ENCODE measurements at places on chromosomes 12 and 14.

DNA sequence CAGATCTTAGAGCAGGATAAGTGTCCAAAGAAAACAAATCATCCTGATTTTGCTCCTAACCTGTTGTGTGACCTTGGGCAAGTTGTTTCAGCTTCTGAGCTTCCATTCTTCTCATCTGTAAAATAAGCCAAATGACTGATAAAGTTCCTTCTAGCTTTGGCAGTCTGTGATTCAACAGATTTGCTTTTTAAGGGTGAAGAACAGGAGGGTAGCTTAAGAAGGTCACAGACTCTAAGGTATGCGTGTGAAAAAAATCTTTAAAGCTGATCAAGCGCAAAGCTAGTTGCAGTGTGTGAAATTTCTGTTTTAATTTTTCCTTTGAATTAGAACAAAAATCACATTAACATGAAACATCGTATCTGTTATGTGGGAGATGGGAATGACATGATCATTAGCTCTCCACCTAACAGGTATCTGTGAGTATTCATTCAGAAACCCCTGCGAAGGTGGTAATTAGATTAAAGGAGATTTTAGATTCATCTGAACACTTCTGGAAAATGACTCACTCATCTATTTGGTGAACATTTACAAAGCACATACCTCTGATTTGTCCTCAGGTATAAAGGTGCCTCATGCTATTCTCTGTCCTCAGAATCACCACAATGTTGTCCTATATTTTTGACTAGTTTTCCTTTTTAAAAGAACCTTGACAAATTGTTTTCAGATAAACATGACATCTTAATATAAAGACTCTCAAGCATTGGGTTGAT is 131.9 kb upstream of the CPM start:
- DNase-seq, result no peak

- DNase-seq, result no peak
These were observed 24.7 kb downstream of the DUSP6 start for GRCh38 chr12:89327486-89328094.

- no peak for DNase-seq
These were observed 38.0 kb downstream of the IQSEC3 start for GRCh38 chr12:104551-105081.

GRCh38 chr14:70188322-70188658 is 461 bp downstream of the SLC8A3 start:
- no peak for DNase-seq

DNA sequence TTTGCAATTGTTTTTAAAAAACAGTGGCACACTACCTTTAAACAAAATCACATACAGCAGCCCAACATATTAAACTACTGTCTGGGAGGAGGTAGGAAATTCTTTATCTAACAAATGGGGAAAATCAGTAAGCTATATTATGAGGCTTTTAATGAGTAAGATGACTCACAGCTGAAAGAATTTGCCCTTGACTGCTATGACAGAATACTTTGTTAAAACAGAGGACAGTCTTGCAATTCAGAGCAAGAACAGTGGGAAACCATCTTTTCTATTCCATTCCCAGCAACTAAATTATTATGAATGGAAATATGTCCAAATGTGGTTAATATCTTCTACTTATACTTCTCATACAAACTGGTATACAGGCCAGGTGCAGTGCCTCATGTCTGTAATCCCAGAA is 49.2 kb upstream of the SGPP1 start:
- DNase-seq, result no peak

DNA sequence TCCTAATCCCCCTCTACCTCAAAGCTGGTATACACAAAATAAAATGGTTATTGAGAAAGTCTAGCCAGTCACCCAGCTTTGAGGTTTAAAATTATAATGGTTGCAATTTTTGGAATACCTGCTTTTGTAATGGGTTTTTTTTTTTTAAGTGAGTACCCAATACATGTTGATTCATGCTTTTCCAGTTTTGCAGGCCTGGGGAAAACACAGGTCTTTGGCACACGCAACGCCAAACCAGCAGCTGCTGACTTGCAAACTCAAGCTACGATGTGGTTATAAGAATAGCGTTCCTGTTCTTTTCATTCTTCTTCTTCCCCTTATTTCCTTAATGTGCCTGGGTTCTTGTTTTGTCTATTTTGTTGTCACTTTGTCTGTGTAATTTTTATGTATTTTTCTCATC is 233.0 kb downstream of the EGLN3 start:
- no peak for DNase-seq

- no peak for DNase-seq
These were observed 10.7 kb upstream of the RTRAF start for GRCh38 chr14:51978681-51979085.

GRCh38 chr14:69625299-69626131 is 14.1 kb downstream of the SUSD6 start:
- peak; percentile 91 for DNase-seq

All from CMK (cell line).